A549 treated with ZK216348 at 1 μM for 4 hours (cell line): ENCODE measurements at places on chromosomes 5 and 9. TPM values are rescaled to one million over a fixed set of nuclear protein-coding genes. Genes with fewer than 3 reads are reported as not detected.

TIMD4 gene
- total RNA-seq: 0.85 to 1.7 TPM (median 1.4 TPM) in 5 replicates

FBLL1 gene
- total RNA-seq: 0.09 to 0.36 TPM in 2 of 5 replicates, not detected in the others

COL15A1 gene
- total RNA-seq: 0.28 to 0.58 TPM (median 0.39 TPM) in 5 replicates

GABRA6 gene
- total RNA-seq: not detected in 5 replicates

HRCT1 gene
- 0.18 to 0.61 TPM (median 0.26 TPM) in 4 of 5 replicates, not detected in the other for total RNA-seq

ZNF618 gene
- total RNA-seq: 7.4 to 12.2 TPM (median 10.8 TPM) in 5 replicates

CD14 gene
- 3.0 to 5.1 TPM (median 4.5 TPM) in 5 replicates for total RNA-seq

AGXT2 gene
- not detected in 5 replicates for total RNA-seq

C9orf153 gene
- 0.14 to 0.46 TPM (median 0.35 TPM) in 4 of 5 replicates, not detected in the other for total RNA-seq

ZDHHC11B gene
- 1.1 to 1.8 TPM (median 1.5 TPM) in 5 replicates for total RNA-seq

PHYHD1 gene
- not detected in 5 replicates for total RNA-seq

SLC34A3 gene
- 0.13 to 0.19 TPM in 2 of 5 replicates, not detected in the others for total RNA-seq

TTC39B gene
- total RNA-seq: 1.0 to 1.3 TPM (median 1.2 TPM) in 5 replicates

IGFBPL1 gene
- total RNA-seq: 2.1 to 3.6 TPM (median 2.4 TPM) in 5 replicates

HSPB3 gene
- total RNA-seq: not detected in 5 replicates

ADGRV1 gene
- total RNA-seq: 0.57 to 0.91 TPM (median 0.78 TPM) in 5 replicates

FCN2 gene
- total RNA-seq: not detected in 5 replicates

PCDH1 gene
- 1.6 to 4.8 TPM (median 3.1 TPM) in 5 replicates for total RNA-seq

SLC46A2 gene
- not detected in 5 replicates for total RNA-seq

NTNG2 gene
- 1.2 to 4.8 TPM (median 3.1 TPM) in 5 replicates for total RNA-seq

ACSL6 gene
- 0.06 TPM in 1 of 5 replicates, not detected in the others for total RNA-seq

TMEM174 gene
- total RNA-seq: not detected in 5 replicates

SV2C gene
- total RNA-seq: 0.01 to 0.02 TPM in 2 of 5 replicates, not detected in the others

TAF11L13 gene
- total RNA-seq: not detected in 5 replicates

WASHC1 gene
- 7.8 to 13.1 TPM (median 10.6 TPM) in 5 replicates for total RNA-seq

TBC1D13 gene
- total RNA-seq: 17.6 to 23.5 TPM (median 21.1 TPM) in 5 replicates

SLC36A2 gene
- not detected in 5 replicates for total RNA-seq

ADAMTS6 gene
- 0.02 to 0.19 TPM (median 0.11 TPM) in 5 replicates for total RNA-seq

IFNA21 gene
- not detected in 5 replicates for total RNA-seq

LHFPL2 gene
- total RNA-seq: 49.7 to 74.0 TPM (median 60.1 TPM) in 5 replicates

FBXO38 gene
- total RNA-seq: 14.7 to 20.6 TPM (median 20.4 TPM) in 5 replicates

TXNDC8 gene
- not detected in 5 replicates for total RNA-seq

EIF4E1B gene
- total RNA-seq: not detected in 5 replicates

PCDHGA9 gene
- total RNA-seq: 0.09 TPM in 1 of 5 replicates, not detected in the others

LOX gene
- total RNA-seq: 0.76 to 1.7 TPM (median 1.4 TPM) in 5 replicates

NPR3 gene
- 15.6 to 22.5 TPM (median 19.0 TPM) in 5 replicates for total RNA-seq

IFNA2 gene
- not detected in 5 replicates for total RNA-seq
